ENCODE measurements at places on chromosomes 7 and 10. TPM values are rescaled to one million over a fixed set of nuclear protein-coding genes. Genes with fewer than 3 reads are reported as not detected.

COMTD1 gene
- 67.6 TPM for total RNA-seq

GRCh38 chr10:34908481-34908880 is 93.4 kb upstream of the PARD3 start:
- H3K36me3 ChIP-seq = no peaks in the 10 kb centered on the region
- H3K27ac ChIP-seq = no peak overlapping the region
- H3K4me1 ChIP-seq = no peaks in the 10 kb centered on the region
- no peak overlapping the region for H3K4me3 ChIP-seq

DNA sequence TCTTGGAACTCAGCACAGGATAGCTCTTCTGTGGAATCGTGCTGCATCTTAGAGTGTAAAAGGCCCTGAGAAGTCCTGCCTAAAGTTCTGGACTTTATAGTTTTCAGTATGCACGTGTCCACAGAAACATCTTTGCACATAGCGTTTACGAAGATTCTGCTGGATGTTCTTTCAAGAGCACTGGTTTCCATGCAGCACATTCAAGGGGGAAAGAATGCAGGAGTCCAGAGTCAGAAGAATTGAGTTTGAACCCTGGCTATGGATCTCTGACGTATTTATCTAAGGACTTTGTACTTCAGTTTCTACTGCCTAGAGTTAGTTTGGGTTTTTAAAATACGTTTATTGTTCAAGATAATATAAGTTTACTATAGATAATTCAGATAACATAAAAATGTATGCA is 282.8 kb upstream of the ZMIZ1 start:
- H3K27me3 ChIP-seq = peaks cover 53% of the 10 kb centered on the region
- H3K36me3 ChIP-seq = no peaks in the 10 kb centered on the region
- no peak overlapping the region for H3K27ac ChIP-seq
- H3K4me3 ChIP-seq = no peak overlapping the region

DNA sequence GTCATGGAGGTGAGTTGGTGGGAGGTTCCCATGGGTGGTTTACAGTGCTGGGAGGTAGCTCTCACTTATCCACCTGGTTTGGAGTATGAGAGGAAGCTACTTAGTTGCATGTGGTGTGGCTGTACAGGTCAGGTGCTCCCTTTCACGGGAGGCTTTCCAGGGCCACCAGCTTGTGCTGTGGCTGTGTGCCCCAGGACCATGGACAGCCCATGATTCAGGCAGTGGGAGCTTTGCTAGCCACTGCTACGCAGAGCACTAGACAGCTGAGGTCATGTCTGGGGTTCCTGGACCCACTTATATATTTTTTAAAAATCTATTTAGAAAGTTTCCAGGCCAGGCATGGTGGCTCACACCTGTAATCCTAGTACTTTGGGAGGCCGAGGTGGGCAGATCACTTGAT is 42.5 kb upstream of the KCNMA1 start:
- no peak overlapping the region for H3K27ac ChIP-seq
- no peaks in the 10 kb centered on the region for H3K27me3 ChIP-seq
- DNase-seq = no peak
- peaks cover 4% of the 10 kb centered on the region for H3K36me3 ChIP-seq
- H3K4me1 ChIP-seq = peaks cover 25% of the 10 kb centered on the region

DNA sequence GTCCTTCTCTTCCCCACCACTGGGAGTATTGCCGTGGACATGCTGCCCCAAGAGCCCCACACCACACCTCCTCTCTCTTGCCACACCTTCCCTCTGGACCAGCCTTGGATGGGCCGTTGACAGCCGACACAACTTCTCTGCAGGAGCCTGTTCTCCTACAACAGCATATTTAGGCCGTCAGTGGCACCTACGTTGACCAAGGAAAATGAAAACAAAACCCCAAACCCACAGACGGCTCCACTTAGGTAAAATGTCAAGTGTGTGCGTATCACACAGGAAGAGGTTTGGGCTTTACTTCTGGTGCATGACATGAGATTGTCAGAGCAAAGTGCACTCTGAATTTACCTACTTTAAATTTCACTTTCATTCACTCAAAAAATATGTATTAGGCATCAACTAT is 246.6 kb downstream of the ZMYND11 start:
- no peaks in the 10 kb centered on the region for H3K36me3 ChIP-seq
- DNase-seq = no peak
- H3K4me3 ChIP-seq = no peak overlapping the region
- no peaks in the 10 kb centered on the region for H3K27me3 ChIP-seq
- no peaks in the 10 kb centered on the region for H3K4me1 ChIP-seq
- no peak overlapping the region for H3K27ac ChIP-seq
